ENCODE measurements at places on chromosomes 1 and 21.

DNA sequence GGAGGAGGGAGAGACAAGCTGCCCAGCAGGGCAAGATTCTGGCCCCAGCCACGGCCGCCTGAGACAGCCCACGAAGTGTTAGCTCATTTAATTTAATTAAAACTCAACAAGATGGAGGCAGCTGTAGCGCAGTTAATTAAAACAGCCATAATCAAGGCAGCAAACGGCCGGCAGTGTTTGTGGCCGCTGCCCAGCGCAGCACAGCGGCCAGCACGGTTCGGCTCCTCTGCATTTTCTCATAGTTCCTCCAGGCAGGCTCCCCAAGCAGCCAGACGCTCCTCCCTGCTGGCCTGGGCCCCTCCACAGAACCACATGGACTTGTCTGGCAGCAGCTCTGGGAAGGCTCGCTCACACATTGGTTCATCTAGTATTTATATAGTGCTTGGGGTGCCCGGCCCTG is 40.0 kb downstream of the PTPRF start:
- no peak for DNase-seq

GRCh38 chr1:91278754-91279153 is 125.9 kb downstream of the HFM1 start:
- peak; percentile 16 for DNase-seq

GRCh38 chr1:235938709-235939479 is 72.2 kb upstream of the LYST start:
- DNase-seq: no peak

DNA sequence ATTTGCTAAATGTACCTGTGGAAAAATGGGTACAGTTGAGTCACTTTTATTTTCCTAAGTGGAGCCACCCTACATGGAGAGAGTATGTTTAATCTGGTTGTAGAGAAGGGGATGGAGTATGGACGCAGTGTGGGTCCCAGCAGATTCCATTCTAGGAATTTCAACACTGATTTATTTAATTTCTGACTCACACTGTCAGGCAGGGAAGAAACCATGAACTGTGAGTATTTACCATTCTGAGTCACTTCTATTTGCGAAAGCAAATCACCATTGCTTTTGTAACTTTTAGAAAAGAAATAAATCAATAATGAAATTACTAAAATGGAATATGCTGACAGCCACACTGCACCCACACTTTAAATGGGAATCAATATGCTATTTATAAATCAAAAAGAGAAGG is 339.0 kb downstream of the DSCAM start:
- DNase-seq: no peak

DNA sequence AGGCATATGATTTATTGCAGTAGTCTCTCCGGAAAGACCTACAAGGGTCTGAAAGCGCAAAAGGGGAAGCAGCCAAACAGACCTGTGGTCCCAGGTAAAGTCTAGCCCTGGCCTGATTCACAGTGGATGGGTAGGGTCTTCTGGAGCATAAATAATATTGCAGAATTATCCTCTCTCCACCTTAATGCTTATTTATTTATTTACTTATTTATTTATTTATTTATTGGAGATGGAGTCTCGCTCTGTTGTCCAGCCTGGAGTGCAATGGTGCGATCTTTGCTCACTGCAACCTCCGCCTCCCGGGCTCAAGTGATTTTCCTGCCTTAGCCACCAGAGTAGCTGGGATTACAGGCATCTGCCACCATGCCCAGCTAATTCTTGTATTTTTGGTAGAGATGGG is 11.8 kb upstream of the KLHDC8A start:
- no peak for DNase-seq

DNA sequence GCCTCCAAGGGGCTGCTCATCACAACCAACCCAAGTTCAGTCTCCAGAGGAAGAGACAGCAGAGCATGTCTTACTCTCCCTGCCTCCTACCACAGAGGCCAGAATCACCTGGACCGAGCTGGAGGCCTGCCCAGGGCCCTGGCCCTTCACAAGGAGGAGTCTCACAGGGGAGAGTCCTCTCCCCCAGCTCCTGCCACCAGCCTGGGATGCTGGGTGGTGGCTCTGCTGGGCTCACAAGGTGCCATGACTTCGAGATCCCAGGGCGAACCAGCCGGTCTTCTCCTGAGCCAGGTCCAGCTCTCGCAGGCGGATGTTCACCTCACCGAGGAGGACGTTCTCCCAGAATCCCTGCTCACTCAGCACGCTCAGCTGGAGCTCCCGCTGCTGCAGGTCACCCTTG is 13.0 kb upstream of the PPP1R15B start:
- no peak for DNase-seq

DNA sequence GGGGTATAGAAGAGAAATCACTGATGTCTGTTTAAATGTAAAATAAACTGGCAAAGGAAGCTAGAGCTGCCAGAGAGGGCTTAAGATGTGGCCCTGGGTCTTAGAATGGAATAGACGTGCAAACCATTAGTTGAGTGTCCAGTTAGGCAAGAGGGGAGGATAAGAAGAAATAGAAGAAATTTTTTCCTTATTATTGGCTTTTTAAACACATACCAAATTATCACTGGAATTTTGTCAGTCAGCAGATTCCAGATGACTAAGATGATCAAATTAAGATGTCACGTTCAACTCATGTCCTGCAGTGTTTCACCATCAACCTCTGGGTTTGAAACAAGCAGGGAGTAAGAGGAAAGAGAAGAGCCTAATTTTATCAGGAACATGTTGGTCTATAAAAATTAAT is 71.6 kb upstream of the C1orf21 start:
- DNase-seq: peak; percentile 62

DNA sequence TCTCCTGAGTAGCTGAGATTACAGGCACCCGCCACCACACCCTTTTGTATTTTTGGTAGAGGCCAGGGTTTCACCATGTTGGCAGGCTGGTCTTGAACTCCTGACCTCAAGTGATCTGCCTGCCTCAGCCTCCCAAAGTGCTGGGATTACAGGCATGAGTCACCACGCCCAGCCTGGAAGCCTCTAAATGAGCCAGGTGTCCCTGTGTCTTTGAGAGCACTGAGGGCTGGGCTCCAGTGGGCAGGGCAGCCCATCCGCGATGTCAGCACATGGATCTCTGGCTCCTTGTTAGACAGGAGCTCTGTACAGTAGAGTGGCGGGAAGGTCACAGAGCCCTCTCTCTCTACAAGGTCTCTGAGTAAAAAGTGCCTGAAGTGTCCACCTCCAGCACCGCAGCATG is 124.3 kb downstream of the PGBD5 start:
- DNase-seq: no peak

DNA sequence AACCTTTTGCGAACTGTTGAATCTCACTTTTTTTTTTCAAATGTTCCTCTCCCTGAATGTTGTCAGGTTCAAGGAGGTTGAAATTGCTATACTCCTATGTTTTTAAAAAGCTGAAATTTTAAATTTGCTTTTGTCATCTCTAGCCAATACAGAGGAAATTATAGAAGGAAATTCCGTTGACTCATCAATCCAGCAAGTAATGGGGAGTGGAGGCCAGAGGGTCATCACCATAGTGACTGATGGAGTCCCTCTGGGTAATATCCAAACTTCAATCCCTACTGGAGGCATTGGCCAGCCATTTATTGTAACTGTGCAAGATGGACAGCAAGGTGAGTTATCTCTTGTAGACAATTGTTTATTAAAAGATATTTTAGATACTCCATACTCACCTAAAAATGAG is 36.3 kb downstream of the GABPB2 start:
- peak; percentile 30 for DNase-seq

DNA sequence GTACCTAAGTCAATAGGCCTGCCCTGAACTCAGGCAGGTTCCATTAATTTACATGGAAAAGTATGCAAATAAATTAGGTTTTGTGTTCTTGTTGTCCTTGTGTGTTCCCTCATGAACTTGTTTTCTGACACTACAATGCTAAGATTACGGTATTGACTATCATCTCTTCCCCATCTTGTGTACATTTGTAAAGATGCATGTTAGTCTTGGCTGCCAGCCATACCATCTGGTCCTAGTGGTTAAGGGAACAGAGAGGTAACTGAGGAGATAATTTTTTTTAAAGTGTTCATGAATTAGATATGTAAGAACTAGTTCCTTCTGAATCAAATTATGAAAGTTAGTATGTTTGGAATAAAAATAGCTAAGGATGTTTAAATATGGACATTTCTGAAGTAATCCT is 167.6 kb upstream of the ADAMTS5 start:
- no peak for DNase-seq

GRCh38 chr1:100703052-100703451 is 16.5 kb upstream of the VCAM1 start:
- no peak for DNase-seq
